ENCODE measurements at places on chromosomes 3 and 15.
A peak's percentile ranks its signal among the peaks of the same experiment; 100 is the strongest.

DNA sequence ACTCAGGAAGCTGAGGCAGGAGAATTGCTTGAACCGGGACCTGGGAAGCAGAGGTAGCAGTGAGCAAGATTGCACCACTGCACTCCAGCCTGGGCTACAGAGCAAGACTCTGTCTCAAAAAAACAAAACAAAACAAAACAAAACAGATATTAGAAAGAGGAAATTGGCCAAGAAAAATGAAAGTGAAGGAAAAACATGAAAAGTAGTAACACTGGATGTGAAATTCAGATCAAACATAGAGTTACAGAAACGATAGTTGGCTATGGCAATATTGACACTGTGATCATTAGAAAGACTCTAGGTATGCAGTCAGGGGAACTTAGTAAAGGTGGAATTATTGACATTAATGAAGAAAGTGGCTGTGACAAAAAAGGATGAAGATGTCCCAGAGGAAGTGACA lies 13.2 kb upstream of the TIPARP start:
- DNase-seq, result no peak

GRCh38 chr3:81531263-81531662 lies 230.2 kb downstream of the GBE1 start:
- no peak for DNase-seq

DNA sequence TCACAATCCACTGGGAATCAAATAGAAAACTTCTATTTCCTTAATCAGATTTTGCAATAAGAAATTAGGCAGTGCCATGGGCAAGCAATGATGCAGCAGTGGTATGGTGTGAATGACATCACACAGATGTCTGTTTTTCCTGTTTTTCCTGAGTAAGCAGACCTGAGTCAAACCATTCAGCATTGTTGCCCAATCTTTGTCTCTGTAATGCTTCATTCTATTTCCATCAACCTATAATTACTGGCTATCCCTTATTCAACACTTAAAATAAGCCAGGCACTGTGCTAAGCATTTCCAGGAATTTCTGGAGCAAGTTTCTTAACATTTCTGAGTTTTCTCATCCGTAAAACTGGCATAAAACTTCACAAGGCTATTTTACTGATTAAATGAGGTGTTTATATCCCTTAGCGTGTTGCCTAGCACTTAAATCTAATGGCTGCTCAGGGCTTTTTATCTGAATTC lies 11.3 kb upstream of the OXSR1 start:
- DNase-seq, result no peak

DNA sequence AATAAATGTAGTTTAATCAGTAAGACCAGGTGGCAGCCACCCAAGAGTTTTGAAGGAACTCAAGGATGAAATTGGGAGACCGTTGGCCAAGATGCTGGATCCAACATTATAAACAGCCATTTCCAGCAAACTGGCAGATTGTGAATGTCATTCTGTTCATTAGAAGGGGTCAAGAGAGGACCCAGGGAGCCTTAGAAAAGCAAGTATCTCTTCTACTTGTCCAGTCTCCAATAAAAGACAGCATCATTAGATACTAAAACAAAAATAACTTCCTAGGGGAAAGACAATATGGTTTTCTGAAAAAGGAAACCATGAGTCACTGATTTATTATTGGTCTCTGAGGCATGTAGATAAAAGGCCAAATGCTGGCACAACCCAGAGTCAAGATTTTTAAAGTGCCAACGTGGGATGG lies 67.9 kb downstream of the GADL1 start:
- no peak for DNase-seq

DNA sequence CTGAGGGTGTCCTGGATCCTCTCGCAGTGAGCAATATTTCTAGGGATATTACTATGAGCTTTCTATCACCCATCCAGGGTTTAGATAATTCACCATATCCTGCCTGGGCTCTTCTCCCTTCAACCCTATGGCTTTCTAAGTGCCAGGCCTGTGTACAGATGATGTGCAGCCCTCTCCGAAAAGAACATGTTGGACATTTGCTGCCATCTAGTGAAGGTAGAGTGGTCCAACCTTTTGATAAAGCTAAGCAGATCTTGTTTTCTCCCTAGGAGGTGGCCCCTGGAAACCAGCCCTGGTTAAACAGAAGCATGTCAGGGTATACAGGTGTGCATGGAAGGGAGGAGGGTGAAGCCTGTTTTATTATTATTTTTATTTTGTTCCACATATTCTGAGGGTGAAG lies 27.9 kb upstream of the SCN10A start:
- no peak for DNase-seq

- no peak for DNase-seq
Measured at GRCh38 chr3:197137751-197138150, 108.1 kb upstream of the MELTF start.

GRCh38 chr3:70982700-70983140 lies 600.8 kb downstream of the FOXP1 start:
- peak; percentile 61 for DNase-seq

DNA sequence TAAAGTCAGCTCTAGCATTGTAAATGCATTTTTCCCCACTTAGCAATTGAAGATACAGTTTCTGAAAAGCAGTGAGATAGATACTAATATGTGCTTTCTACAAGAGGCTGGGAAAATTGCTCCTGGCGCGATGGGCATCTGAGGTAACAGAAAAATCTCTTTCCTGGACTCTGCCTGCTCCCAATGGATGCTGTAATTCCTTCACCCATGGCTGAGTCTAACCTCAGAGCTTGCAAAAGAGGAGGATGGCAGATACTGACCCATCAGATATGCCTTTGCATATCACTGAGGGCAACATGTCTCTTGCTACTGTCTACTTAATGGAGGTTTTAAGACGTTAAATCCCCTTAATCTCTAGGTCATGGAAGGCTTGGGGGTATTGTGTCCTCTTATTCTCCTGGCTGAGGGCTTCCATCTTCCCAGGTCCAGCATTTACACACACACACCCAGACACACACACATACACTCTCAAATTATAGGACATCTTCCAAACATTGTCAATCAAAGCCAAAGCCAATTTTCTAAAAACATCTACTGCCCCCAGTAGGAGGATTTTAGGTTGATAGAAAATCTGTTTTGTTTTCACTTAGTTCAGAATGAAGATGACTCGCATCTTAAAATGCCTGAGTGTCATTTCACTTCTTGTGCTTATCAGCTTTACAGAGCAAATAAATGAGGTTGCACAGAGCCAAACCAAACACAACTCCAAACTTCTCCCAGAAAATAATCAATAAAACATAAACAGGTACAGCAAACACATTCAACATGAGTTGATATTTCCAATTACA lies 2.4 kb downstream of the TRPM1 start:
- no peak for DNase-seq

DNA sequence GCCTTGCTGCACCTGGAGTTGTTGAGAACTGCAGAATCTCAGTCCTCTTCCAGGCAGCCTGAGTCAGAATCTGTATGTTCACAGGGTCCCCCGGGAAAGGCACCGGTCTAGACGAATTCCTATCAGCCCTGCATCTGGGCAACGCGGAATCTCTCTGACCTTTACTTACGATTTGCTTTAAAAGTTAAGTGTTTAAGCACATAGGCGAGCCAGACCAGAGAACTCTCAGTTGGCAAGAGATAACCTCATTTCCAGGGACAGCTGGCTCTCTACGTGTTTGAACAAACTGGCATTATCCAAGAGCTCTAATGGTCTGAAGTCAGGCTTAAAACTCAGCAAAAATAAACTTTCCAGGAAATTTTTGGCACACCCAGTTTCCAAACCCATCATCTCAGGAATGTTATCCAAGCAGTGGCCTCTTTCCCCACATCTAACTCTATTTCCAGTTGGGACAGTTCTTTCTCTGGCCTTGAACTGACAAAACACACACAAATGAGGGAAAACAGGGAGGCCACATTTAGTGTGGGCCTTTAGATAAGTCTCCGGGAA lies 53.4 kb downstream of the HES1 start:
- no peak for DNase-seq

- DNase-seq, result no peak
Measured at GRCh38 chr3:126389794-126390146, 4.9 kb upstream of the CFAP100 start.

DNA sequence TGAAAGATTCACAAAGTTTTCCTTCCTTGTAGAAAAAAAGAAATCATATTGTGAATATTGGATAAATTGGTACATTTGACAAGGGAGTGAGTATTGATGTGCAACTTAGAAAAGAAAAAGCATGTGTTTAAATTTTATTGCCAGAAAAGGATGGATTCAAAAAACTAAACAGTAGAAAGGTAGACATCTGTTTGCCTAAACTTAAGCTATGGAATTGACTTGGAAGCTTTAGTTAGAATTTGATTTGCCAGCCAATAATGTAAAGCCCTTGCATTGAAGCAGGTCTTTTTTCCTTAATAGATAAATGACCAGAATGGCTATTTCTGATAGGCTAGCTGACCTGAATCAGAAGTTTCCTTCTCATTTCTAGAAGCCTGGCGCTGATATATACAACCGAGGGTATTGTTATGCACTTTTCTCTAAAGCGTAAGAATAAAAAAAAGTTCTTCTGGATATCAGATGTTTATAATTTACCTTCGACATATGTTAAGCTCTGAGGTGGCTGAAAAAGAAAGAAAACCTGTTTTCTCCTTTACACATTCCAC lies 4.2 kb downstream of the RARB start:
- no peak for DNase-seq

DNA sequence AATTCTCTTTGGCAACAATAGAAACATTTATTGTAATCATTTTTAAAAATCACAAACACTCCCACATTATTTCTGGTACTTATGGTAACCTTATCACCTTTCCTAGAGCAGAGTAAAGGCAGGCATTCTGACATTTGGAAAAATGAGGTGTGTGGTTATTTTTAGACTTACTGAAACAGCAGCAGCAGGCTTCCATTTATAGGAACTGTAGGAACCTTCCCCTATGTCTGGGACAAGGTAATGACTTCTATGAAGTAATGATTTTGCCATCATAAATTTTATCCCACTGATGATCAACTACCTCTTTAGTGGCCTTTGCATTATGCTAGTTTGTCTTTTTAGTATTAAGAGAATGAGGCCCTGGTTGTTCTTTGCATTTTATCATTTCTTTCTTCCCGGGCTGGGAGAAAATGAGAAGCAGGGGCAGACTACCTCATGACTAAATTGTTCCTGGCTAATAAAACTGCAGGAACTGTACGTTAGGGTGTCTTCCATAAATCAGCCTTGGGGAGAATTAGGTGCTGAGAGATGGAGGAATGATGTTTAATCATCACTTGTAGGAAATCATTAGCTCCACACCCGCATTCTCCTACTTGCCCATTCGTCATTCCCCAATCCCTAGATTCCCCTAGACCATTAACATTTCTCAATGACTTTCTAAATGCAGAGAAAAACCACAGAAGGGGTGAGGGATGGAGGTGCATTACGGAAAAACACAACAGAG lies 680.3 kb downstream of the AGBL1 start:
- DNase-seq, result no peak

Data from activated CD4-positive, alpha-beta T cell treated with anti-CD3 and anti-CD28 coated beads for 36 hours (primary cell).